Upper lobe of left lung (tissue), 6 donors: ENCODE measurements at places on chromosomes 12 and 14. TPM values are rescaled to one million over a fixed set of nuclear protein-coding genes. Genes with fewer than 3 reads are reported as not detected.
A peak's percentile ranks its signal among the peaks of the same experiment; 100 is the strongest.

DNA sequence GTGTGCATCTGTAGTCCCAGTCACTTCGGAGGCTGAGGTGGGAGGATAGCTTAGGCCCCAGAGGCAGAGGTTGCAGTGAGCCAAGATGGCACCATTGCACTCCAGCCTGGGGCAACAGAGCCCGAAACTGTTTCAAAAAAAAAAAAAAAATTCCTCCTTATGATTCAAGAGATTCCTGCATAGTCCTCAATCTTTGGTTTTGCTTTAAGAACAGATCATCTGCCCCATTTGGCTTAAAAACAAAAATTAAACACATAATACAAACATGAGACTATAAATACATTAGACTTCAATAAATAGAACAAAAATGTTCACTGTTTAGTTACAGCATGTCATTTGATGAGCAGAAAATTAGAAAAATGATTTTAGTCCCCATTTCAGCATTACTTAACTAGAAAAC lies 131.2 kb downstream of the PAWR start:
- no peak for DNase-seq

- no peak for DNase-seq
Measured at GRCh38 chr14:95320955-95321600, 1.4 kb upstream of the CLMN start.

DNA sequence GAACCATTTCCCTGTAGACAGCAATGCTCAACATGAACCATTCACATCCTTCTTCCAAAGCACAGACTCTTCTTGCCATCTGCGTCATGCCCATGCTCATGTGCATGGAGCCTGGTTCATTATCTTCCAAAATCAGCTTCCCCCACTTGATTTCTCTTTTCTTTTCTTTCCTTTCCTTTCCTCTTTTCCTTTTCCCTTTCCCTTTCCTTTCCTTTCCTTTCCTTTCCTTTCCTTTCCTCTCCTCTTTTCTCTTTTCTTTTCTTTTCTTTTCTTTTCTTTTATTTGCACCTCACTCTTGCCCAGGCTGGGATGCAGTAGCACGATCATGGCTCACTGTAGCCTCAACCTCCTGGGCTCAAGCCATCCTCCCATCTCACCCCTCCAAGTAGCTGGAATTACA lies 37.5 kb downstream of the WIF1 start:
- no peak for DNase-seq

DNA sequence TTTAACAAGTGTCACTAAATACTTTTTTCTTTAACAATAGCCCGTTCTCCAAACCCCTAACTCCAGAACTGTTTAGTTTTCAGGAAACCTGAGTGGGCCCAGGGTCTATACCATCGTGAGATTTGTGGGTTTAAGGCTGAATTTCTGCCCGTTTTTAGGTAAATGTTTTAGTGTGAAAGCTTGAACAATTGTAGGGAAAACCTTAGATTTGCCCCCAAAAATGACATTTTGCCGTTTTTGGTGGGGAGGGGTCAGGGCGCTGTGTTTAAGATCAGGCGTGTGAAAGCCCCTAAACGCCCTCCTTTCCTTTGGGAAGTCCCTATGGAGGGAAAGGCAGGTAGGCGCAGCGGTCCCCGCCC lies 320 bp upstream of the PRPF39 start:
- DNase-seq, result no peak

DNA sequence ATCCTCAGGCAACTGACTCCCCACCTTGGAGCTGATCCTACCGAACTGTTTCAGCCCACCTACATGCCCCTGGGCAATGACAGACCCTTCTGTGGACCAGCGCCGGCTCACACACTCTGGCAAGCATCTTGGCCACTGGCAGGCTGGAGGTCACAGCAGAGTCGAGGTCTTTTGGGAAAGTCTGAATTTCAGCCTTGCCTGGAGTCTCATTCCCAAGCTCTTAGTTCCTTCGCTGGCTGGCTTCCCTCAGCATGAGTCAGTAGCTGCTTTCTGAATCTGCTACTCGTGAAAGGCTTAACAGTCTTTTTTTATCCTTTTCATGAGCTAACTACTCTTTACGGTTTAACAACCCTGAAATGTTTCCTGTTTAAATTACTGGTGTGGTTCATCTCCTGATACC lies 44.5 kb downstream of the ASCL4 start:
- DNase-seq, result no peak

GRCh38 chr12:105099356-105099755 lies 8.2 kb upstream of the WASHC4 start:
- no peak for DNase-seq

GRCh38 chr14:49972131-49972671 lies 79.3 kb downstream of the ARF6 start:
- no peak for DNase-seq

DNA sequence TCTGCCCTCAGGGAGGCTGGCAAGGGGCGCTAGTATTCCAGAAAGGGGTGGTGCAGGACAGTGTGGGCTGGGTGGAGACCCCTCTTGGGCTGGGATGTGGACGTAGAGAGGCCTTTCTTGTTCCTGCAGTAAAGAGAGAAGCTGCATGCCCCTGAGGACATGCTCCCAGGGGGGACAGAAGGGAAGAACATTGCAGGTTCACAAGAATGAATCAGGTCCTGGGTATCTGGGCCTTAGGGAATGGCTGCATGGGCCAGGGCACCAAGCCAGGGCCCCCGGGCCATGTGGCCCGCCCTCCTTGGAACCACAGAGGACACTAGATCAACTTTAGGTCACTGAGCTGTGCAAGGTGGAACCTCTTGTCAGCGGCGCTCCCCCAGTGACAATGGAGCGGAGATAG lies 51.8 kb downstream of the ZNF664 start:
- no peak for DNase-seq

GRCh38 chr12:64258576-64258975 lies 36.5 kb upstream of the KICS2 start:
- no peak for DNase-seq

DNA sequence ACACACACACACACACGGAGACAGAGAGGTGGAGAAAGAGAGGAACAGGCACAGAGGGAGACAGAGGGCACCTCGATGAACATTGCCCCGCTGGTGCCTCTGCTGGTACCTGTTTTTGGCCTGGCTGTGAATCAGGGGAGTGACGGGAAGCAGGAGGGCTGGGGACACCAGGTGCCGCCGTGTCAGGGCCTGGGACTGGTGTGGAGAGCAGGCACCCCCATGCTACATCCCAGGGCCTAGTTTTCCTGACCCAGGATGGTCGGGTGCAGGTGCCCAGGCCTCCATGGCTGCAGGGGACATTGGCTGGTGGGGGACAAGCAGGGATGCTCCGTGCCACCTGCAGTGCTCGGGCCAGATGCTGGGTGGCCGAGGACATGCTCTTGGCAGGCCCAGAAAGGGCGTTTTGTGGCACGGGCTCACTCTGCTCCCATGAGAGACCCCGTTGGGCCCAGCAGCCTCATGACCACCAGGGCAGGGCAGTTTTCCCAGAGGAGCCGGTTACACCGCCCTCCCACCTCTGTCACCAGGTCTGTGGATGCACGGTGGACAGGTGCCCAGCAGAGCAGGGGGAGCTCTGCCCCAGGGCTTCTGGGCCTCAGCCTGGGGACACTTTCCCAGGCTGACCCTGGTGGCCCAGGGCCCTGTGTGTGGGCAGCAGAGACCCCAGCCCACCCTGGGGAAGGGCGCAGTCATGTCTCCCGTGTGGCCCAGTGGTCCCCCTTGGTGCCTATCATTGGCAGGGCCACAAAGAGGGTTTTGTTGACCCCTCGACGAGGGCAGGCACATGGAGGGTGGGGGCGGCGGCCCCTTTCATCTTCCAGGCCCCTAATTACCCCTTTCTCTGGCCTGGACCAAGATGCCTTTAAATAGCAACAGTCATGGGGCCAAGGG lies 207.5 kb upstream of the RTL1 start:
- DNase-seq, result peak; percentile 52

DNA sequence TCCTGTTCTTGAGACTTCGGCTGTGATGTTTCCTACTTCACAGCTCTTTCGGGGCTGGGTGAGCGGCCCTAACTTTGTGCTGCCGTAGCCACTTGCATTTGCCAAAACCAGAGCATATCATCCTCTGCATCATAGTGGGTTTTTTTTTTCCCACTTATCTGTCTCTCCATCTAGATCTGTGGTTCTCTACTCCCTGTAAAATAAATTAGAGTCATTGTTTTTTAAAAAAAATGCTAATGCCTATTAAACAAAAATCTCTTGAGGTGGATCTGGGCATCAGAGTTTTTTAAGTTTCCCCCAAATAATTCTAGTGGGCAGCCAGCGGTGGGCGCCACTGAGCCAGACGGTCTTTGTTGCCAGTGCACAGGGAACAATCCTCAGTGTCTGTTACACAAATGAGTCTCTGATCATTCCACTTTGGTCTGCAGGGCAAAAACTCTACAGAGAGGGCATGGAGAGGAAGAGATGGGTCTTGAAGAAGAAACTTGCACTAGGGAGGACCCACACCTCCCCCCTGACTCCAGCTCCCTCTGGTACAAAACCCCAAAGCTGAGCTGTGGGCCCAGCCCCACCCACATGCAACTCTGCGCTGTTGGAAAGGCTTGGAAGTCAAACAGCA lies 62.4 kb upstream of the BCL2L14 start:
- no peak for DNase-seq

DNA sequence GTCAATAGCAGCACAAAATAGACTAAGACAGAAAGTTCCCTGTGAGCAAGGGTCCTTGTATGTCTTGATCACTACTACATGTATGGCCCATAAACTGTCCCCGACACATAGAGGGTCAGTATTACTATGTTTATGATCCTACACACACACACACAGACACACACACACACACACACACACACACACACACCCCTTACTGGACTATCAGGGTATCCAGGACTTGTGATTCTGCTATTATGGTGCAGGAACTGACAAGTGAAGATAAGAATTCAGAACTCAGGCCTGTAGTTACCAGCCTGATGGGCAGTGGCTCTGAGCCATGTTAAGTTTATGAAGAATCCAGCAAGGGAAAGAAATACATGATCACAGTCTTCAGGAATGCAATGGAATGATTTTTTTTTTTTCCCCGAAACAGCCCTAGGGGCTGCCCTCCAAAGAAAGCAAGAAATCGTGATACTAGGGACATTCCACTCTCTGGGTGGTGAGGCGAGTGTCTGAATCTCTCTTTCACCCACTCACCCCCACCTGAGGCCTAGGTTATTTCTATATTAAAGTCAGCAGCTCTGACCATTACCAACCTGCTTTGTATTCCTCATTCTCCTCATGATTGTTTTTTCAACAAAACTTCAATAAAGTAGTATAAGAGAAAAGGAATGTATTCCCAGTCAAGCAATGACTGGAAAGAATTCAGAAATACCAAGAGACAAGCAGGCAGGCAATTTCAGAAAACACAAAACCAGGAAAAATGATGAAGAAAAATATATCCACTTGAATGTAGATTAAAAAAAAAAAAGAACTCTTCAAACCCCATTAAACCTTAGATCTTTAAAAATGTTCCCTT lies 105.8 kb downstream of the AVPR1A start:
- no peak for DNase-seq

GRCh38 chr14:95146079-95146771 lies 11.1 kb downstream of the DICER1 start:
- DNase-seq, result peak; percentile 54

GRCh38 chr12:126897102-126897501 lies 1369.9 kb upstream of the TMEM132C start:
- no peak for DNase-seq

DNA sequence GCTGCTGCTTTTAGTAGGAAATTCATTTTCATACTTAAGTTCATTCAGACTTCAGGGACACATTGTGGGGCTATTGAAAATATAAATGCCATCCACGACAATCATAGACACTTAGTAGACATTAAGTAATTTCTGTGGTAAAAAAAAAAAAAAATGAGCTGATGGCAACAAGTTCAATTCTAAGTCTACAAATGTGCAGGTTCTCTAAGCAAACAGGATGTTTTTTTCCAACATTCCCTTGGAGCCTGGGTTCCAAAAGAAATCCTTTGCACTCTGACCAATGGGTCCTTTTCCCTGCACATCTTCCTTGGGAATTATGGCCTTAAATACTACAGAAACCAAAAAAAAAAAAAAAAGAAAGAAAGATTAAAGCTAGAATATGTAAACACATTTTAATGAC lies 175.6 kb upstream of the HIF1A start:
- no peak for DNase-seq

DNA sequence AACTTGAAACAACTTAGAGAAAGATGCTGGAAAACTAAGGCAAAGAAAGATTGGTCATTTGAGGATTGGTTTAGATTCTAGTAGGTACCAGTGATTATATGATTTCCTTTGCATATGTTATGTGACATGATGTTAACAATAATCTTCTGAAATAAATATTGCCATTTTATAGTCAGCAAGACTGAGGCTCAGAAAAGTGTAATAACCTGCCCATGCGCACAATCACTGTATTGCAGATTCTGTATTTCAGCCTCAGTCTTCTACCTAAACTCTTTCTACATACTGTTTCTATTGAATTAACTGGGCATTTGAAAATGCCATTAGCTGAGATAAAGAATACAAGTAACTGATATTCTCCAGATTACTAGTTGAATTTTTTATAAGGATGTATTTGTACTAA lies 61.3 kb downstream of the FGD4 start:
- DNase-seq, result no peak

DNA sequence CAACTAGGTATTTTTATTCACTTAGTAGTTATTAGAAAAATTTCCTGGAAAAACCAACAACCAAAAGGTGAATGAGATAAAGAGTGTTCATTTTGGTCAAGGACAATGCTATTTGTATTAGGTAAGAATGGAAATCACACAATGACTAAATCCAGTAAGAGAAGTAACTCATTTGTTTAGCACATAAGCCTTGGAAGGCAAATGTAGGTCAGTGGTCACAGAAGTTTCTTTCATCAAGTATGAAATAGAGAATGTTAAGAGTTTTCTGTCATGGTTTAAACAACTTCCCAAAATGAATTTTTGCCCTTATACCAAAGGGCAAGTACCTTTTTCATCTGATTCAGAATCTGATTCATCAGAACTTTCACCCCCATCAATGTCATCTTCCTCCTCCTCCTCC lies 101.7 kb downstream of the KIF21A start:
- no peak for DNase-seq

GRCh38 chr12:6872073-6873048 lies 742 bp downstream of the SPSB2 start:
- peak; percentile 97 for DNase-seq

DNA sequence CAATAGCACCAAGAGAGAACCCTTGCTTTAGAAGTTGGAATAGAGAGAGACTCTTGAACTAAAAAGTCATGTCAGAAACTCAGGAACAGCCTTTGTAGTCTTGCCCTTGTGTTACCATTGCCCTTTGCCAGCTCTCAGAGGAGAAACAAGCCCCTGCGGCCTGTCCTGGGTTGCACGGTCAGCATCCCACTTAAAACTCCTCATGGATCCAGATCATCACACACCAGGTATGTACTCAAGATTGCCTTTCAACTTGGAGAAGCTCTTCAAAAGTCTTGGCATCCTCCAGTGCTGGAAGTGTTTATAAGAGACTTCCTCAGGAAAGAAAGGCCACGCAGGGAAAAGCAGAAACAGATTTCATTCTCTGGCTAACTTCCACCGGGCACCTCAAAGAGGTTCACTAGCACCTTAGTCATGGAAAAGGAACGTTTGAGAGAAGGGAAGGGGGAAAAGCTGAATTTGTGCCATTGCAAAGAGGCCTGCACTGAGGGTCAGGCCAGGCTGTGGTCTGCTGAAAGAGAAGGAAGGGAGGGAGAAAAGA lies 594.2 kb downstream of the MED13L start:
- no peak for DNase-seq

ASCL1 gene
- total RNA-seq, result not detected

TOMM20L gene
- not detected for total RNA-seq

SMOC1 gene
- total RNA-seq, result not detected

SCNN1A gene
- total RNA-seq, result 348 TPM

MYH6 gene
- not detected for total RNA-seq

SLIRP gene
- total RNA-seq, result 60.9 TPM

AKAP5 gene
- total RNA-seq, result 5.4 TPM

CISTR gene
- total RNA-seq, result not detected
